Epithelial cell of alveolus of lung (primary cell): ENCODE measurements at places on chromosomes 4 and X. TPM values are rescaled to one million over a fixed set of nuclear protein-coding genes. Genes with fewer than 3 reads are reported as not detected.

P2RY8 gene
- total RNA-seq: not detected in 2 replicates

KLB gene
- total RNA-seq: not detected in 2 replicates

TMEM47 gene
- 28.3 and 37.8 TPM in 2 replicates for total RNA-seq

NLRP2B gene
- total RNA-seq: not detected in 2 replicates

BDH2 gene
- total RNA-seq: 31.8 and 57.6 TPM in 2 replicates

SRPX2 gene
- 17.9 and 79.9 TPM in 2 replicates for total RNA-seq

USP53 gene
- total RNA-seq: 16.4 and 39.6 TPM in 2 replicates

TKTL1 gene
- not detected in 2 replicates for total RNA-seq

RAB9B gene
- total RNA-seq: 0.13 TPM in 1 of 2 replicates, not detected in the other

TRIM75 gene
- total RNA-seq: not detected in 2 replicates

MXRA5 gene
- total RNA-seq: 1.9 and 30.0 TPM in 2 replicates

SYTL5 gene
- 0.65 and 1.4 TPM in 2 replicates for total RNA-seq

LGI2 gene
- 0.16 TPM in 1 of 2 replicates, not detected in the other for total RNA-seq

ADAD1 gene
- total RNA-seq: not detected in 2 replicates

TIMM17B gene
- total RNA-seq: 39.6 and 61.8 TPM in 2 replicates

HOPX gene
- total RNA-seq: 2.2 and 5.2 TPM in 2 replicates

MAGIX gene
- total RNA-seq: 0.40 and 3.4 TPM in 2 replicates

SLC10A3 gene
- 29.9 and 37.5 TPM in 2 replicates for total RNA-seq

CCSER1 gene
- under 0.01 TPM in 1 of 2 replicates, not detected in the other for total RNA-seq

ADH1B gene
- total RNA-seq: 0.65 and 301 TPM in 2 replicates

GUCY2F gene
- under 0.01 TPM in 1 of 2 replicates, not detected in the other for total RNA-seq

ATOH1 gene
- total RNA-seq: not detected in 2 replicates

PRAF2 gene
- 27.6 and 31.5 TPM in 2 replicates for total RNA-seq

USP26 gene
- not detected in 2 replicates for total RNA-seq

STS gene
- total RNA-seq: 1.3 and 1.7 TPM in 2 replicates

TMEM33 gene
- 44.6 and 54.3 TPM in 2 replicates for total RNA-seq

GIMD1 gene
- not detected in 2 replicates for total RNA-seq

ODAPH gene
- total RNA-seq: 0.08 and 0.39 TPM in 2 replicates

INPP4B gene
- 2.2 and 5.0 TPM in 2 replicates for total RNA-seq

C1QTNF7 gene
- total RNA-seq: 0.26 and 1.5 TPM in 2 replicates

CPZ gene
- total RNA-seq: 0.91 and 8.3 TPM in 2 replicates

GAGE1 gene
- not detected in 2 replicates for total RNA-seq

GYPE gene
- total RNA-seq: 1.0 and 2.8 TPM in 2 replicates

MAML3 gene
- 1.9 and 8.0 TPM in 2 replicates for total RNA-seq

SULT1E1 gene
- 13.6 and 23.7 TPM in 2 replicates for total RNA-seq

S100P gene
- 0.39 TPM in 1 of 2 replicates, not detected in the other for total RNA-seq

SUV39H1 gene
- 4.4 and 12.4 TPM in 2 replicates for total RNA-seq

UGT2B15 gene
- not detected in 2 replicates for total RNA-seq

GDPD2 gene
- total RNA-seq: not detected in 2 replicates

ASB11 gene
- not detected in 2 replicates for total RNA-seq

TASL gene
- total RNA-seq: not detected in 2 replicates

ASMT gene
- total RNA-seq: not detected in 2 replicates

SOD3 gene
- total RNA-seq: 2.7 and 4.2 TPM in 2 replicates

PAGE5 gene
- not detected in 2 replicates for total RNA-seq

PRSS12 gene
- total RNA-seq: 8.9 and 28.2 TPM in 2 replicates
